ENCODE measurements at places on chromosomes 7 and 10.

DNA sequence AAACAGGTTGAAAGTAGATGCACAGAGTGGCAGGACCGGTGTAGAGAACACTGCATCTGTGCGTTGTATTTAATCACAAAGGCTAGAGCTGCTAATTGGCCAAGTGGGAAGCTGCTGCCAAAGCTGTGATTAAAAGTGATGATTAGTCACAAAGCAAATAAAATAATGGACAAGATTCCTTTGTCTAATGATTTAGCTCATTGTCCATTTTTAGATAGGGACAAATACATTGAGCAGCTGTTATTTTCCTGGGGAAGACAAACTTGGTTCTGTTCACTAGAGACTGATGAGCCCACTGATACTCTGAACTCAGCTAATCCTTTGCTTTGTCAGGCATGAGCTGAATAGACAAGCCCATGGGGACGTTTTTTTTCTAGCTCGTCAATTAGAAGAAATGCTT lies 19.7 kb downstream of the UBE3C start:
- DNase-seq: peak; percentile 37

DNA sequence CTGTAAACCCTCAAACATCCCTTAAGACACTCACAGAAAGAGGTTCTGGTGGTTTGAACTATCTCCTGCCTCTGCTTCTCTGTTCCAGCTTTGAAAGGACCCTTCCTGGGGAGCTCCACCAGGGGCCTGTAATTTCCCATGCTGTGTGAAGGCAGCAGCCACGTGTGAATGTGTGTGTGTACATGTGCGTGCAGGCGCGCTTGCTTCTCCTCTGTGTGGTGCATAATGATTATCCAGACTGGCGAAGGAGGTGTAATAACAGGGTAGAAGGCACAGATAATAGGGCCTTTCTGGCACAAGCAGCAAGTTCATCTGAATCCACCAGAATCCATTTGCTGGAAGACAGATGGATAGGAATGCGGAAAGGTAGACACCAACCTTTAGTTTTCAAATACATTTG lies 466.5 kb downstream of the GRID1 start:
- DNase-seq: no peak

DNA sequence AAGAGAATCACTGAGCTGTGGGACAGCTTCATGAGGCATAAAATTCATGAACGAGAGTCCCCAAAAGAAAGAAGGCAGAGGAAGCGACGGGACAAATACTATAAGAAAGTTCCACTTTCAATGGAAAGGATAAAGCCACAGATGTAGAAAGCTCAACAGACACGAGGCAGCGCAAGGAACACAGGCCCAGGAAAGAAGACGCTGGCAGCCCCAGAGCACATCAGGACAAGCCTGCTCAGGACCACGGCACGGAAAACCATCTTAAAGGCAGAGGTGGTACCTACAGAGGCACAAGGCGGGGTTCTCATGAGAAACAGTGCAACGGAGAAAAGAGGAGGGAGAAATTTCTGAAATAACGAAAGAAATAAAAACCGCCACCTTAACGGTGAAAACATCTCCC lies 273.4 kb downstream of the MAD1L1 start:
- no peak for DNase-seq

GRCh38 chr7:110677405-110677804 lies 413.5 kb upstream of the LRRN3 start:
- no peak for DNase-seq

- peak; percentile 67 for DNase-seq
Observed at GRCh38 chr7:7438851-7439250, 96.8 kb downstream of the COL28A1 start.

- DNase-seq: peak; percentile 0
Observed at GRCh38 chr10:82981137-82981723, 1106.2 kb downstream of the NRG3 start.

- no peak for DNase-seq
Observed at GRCh38 chr10:122656741-122657140, 42.9 kb downstream of the C10orf120 start.

- DNase-seq: peak; percentile 78
Observed at GRCh38 chr7:27946351-27946750, 206.4 kb downstream of the TAX1BP1 start.

- no peak for DNase-seq
Observed at GRCh38 chr7:25823571-25823970, 328.4 kb upstream of the NFE2L3 start.

- DNase-seq: no peak
Observed at GRCh38 chr10:68074031-68074774, 880 bp downstream of the HERC4 start.

DNA sequence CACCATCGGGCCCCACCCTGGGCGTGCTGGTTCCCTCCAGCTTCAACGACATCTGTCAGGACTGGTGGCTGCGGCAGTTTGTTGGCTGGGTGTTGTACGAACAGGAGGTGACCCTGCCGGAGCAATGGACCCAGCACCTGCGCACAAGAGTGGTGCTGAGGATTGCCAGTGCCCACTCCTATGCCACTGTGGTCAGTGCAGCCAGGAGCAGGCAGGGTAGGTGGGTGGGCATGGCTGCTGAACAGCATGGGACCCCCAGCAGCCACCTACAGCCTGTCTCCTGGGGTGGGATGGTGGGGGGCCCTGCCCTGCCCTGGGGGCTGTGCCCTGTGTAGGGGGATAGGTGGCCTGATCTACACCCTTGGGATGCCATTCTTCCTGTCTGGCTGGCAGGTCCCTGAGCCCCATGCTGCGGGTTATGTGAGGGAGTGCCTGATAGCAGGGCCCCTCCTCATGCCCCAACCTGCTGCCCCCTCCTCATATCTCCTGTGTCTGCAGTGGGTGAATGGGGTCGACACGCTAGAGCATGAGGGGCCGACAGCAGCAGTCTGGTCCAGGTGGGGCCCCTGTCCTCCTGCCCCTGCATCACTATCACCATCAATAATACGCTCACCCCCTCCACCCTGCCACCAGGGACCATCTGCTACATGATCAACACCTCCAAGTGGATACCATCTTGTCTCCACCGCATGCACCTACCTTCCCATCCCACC lies 56.9 kb downstream of the ZNF727 start:
- no peak for DNase-seq

GRCh38 chr7:134587750-134588149 lies 38.8 kb downstream of the AKR1B15 start:
- no peak for DNase-seq

GRCh38 chr10:103168438-103168837 lies 24.6 kb downstream of the NT5C2 start:
- DNase-seq: no peak

DNA sequence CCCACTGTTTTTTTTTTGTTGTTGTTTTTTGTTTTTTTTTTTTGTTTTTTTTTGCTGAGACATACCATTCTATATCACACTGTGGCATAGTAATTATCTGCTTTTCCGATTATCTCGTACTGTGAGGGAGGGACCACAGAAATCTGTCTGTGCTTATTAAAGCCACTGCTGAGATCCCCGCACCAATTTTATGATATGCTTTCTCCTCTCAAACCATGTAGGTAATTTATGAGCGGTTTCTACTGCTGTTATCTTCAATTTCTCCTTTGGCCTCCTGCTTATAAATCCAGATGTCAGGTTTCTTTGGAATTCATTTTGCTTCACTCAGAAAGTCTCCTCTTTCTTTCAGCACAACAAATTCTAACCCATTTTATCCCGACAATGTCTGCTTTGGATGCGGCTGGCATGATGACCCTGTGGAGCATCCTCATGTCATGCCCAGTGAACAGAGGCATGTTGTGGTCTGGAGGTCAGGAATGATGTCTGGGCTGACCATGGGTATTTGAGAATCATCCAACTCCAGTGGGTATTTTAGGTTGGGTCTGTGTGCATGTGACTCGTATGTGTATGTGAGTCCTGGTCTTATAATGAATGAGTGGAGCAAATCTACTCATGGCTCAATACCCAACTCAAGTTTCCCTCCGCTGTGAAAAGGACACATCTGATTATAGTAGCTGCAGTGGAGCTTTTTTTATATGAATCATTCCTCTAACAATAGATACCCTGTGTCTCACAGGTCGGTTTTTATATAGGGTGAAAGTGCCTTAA lies 213.4 kb downstream of the GALNT17 start:
- no peak for DNase-seq

GRCh38 chr7:1706721-1707613 lies 36.9 kb downstream of the ELFN1 start:
- DNase-seq: no peak

DNA sequence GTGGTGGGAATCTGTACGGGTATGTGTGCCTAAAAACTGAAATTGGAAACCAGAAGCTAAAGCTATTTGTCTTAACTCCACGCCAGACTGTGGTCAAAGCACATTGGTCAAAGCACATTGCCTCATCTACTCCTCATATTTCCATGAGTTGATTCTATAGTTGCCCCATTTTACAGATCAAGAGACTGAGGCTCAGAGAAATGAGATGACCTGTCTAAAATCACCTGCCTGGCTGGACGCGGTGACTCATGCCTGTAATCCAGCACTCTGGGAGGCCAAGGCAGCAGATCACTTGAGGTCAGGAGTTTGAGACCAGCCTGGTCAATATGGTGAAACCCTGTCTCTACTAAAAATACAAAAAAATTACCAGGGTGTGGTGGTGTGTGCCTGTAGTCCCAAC lies 21.7 kb upstream of the MNX1 start:
- DNase-seq: no peak
